Activated naive CD4-positive, alpha-beta T cell treated with anti-CD3 and anti-CD28 coated beads for 36 hours (primary cell): ENCODE measurements at places on chromosomes 16 and 17.

GRCh38 chr17:41865596-41865893 lies 322 bp upstream of the KLHL11 start:
- DNase-seq: no peak

- no peak for DNase-seq
These were observed 51.4 kb downstream of the MFSD11 start for GRCh38 chr17:76789235-76789788.

- DNase-seq: peak; percentile 47
These were observed 9.0 kb upstream of the CDH5 start for GRCh38 chr16:66357523-66357928.

DNA sequence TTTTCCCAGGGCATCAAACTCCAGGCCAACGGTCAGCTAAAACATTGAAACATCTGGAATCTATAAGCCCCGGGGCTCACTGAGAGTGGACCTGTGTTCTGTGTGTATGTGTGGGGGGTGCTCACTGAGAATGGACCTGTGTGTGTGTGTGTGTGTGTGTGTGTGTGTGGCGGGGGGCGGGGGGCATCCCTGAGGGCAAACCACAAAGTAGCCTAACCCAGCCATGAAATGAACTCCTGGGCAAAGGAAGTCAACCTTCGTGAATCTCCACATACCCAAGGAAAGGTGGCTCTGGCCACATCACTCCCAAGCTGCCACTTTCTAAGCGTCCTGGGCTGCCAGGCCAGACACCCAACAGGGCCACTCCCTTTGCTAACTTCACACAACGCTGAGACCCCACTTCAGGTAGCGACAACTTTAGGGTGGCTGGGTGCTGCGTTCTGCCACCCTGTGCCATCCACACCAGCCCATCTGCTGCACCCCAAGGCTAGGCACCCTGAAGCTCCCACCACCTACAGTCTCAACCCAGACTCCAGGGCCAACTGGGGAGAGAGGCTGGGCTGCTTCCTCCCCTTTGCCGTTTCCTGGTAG lies 1.6 kb downstream of the MAFG start:
- DNase-seq: no peak

- DNase-seq: no peak
These were observed 8.3 kb downstream of the TAT start for GRCh38 chr16:71568551-71568950.

GRCh38 chr16:52203096-52203495 lies 343.8 kb downstream of the TOX3 start:
- DNase-seq: no peak

- DNase-seq: peak; percentile 95
These were observed 1.4 kb upstream of the VAMP2 start for GRCh38 chr17:8163978-8164814.

- peak; percentile 26 for DNase-seq
These were observed 14.5 kb downstream of the CD2BP2 start for GRCh38 chr16:30340621-30341020.

DNA sequence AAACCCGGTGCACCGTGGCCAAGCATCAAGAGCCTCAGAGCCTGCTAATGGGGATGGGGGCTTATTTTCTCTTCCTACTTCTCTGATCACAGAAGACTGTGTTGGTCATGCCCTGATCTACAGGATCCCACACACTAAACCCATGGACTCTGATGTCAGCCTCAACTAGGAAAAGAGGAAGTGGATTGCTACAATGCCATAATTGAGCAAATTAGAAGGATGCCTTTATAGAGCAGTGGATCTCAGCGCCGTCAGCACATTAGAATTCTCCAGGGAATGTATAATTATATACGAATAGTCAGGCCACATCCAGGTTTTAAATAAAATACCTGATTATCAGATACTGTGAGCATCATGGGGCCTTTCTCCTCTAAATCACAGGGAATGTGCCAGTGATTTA lies 64.8 kb downstream of the VAT1L start:
- DNase-seq: no peak

- DNase-seq: no peak
These were observed 96.9 kb downstream of the SKAP1 start for GRCh38 chr17:48333034-48333530.

DNA sequence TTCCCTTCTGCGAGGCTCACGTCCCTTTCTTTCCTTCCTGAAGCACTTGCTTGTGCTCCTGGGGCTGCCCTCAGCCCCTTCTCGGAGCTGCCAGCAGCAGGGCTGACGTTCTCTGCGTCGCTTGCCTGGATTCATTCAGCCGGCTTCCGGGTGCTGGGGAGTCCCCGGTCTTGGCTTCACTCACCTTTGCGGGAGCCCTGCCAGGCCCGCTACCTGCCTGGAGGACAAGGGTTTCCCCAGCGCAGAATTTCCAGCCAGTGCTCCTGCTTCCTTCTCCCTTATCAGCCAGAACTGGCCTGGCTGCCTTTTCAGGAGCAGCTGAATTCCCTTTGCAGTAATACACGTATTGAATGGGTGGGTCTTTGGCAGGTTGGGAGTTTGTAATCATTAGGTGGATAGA lies 22.1 kb upstream of the IL17C start:
- no peak for DNase-seq
